ENCODE measurements at places on chromosomes 6 and 20.

GRCh38 chr6:20870021-20870420, 335.8 kb downstream of the CDKAL1 start:
- DNase-seq: no peak

DNA sequence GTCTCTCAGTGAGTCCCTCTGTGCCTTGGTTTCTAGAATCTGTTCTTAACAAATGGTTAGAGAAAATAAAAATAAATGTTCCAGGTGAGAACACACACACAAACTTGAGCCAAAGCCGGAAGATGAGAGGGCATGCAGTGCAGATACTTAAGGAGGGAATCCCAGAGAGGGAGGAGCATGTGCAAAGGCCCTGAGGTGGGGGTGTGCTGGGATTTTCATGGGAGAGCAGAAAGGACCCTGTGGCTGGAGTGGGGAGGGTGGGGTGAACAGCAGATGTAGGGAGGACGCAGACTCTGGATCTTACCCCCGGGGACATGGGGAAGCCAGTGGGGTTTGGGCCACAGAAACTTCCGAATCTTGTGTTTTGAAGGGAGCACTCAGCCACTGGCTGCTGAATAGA, 17.5 kb downstream of the TFAP2C start:
- DNase-seq: no peak

DNA sequence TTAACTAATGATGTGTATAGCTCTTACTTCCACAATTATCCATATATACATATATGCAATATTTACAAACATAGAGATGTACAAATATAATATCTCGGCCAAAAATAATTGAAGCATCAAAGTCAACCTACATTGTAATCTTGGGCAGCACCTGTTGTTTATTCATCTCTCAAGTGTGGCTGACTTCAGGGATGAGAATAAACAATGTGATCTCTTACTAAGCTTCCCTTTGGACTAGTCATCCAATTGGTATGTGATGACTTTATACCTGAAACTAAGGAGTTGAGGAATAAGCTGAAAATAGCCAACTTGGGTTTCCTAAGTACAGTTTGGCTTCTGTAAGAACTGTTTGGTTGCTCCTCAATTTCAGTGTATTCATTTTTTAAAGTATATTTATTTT, 256.6 kb downstream of the KHDC1L start:
- no peak for DNase-seq

GRCh38 chr6:15326067-15326614, 80.3 kb downstream of the JARID2 start:
- no peak for DNase-seq

DNA sequence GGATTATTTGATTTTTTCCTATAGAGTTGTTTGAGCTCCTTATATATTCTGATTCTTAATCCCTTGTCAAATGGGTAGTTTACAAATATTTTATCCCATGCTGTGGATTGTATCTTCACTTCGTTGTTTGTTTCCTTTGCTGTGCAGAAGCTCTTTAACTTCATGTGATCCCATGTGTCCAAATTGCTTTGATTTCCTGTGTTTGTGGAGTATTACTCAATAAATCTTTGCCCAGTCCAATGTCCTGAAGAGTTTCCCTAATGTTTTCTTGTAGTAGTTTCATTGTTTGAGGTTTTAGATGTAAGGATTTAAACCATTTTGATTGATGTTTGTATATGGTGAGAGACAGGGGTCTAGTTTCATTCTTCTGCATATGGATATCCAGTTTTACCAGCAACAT, 143.7 kb upstream of the HTR1E start:
- no peak for DNase-seq

DNA sequence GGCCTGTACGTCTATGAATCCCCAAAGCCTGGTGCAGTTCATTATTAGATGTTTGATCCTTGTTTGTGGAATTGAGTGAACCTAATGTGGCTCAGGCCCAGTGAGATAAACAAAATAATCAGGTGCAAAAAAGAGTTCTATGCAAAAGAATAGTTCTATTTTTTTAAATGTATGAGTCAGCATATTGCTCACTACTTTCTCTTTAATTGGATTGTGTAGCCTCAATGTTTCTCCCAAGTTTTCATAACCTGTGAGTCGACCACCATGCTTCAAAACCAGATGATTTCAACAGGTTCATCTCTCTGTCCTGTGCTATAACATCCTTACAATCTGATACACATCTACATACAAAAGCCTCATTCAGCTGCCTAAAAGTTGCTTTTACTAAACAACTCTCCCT, 116.5 kb upstream of the HDAC2 start:
- DNase-seq: no peak

DNA sequence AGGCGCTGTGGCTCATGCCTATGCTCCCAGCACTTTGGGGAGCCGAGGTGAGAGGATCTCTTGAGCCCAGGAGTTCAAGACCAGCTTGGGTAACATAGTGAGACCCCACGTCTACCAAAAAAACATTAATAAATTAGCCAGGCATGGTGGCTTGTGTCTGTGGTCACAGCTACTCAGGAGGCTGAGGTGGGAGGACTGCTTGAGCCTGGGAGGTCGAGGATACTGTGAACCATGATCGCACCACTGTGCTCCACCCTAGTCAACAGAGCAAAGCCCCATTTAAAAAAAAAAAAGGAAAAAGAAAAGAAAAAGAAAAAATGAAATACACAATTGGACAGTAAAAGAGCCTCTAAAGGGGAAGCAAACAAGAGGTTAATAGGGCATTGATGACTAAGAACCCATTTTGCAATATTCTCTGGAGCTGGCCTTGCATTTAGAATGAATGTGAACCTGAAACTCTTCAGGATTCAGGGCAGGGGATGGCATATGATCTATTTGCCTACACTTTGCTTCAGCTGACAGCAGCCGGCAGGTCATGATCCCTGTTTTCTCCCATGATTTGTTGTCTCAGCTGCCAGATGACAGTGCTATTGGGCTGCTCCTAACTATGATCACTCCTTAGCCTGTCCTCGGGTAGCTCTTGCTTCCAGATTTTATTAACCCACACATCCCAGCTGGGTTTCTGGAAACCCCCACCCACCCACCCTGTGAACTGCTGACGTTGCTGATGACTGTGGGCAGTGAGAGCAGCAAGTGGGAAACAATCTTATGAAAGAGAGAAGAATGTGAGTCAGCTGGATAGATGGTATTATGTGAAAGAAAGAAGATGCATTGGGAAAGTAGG, 83.8 kb upstream of the ELOVL5 start:
- no peak for DNase-seq

- DNase-seq: no peak
These were observed 22.5 kb upstream of the CST3 start for GRCh38 chr20:23659989-23660837.

DNA sequence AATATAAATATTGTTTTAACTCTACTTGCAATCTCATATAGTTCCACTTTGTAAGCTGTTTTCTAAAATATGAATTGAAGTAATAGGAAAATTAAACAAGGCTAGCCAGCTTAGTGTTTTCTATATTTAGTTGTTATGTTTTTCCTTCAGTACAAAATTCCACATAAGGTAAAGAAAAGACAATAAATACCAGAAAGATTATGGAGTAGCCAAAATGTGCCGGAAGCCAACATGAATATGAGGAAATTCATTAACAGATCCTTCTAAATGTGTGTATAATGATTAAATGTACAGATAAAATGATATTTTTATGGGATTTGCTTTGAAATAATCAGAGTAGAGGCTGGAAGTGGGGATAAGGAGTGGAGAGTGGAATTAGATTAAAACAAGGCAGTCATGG, 52.5 kb upstream of the COL21A1 start:
- no peak for DNase-seq

- no peak for DNase-seq
These were observed 161.3 kb downstream of the GMPR start for GRCh38 chr6:16399695-16400094.

All from stimulated activated CD4-positive, alpha-beta T cell treated with anti-CD3 and anti-CD28 coated beads, Interleukin-1b, Interleukin-23, amount 100 ng/mL, for 24 hours (primary cell).